ENCODE measurements at places on chromosomes 1 and 21.

DNA sequence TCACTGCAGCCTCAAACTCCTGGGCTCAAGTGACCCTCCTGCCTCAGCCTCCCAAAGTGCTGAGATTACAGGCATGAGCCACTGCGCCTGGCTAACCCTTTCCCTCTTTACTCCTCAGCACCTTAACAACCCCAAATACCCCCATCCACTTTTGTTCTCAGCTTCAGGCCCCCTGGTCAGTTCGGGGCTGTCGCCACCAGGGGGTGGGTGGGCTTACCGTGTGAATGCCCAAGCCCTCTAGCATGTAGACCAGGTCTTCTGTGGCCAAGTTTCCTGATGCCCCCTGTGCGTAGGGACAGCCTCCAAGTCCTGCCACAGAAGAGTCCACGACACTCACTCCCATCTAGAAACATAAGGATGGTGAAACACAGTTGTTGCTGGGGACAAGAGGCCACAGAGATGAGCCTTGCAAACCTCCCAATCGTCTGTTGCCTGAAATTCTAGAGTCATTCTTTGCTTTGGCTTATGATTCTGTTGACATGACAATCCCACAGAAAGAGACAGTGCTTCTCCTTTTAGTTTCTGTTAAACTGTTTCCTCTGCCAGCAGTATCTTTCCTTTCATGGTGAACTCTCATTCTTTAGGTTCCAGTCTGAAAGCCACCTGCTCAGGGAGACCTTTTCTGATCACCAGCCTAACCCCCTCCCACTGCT, 3.8 kb upstream of the GALE start:
- DNase-seq: no peak

GRCh38 chr1:19043579-19044443, 87.3 kb upstream of the IFFO2 start:
- no peak for DNase-seq

DNA sequence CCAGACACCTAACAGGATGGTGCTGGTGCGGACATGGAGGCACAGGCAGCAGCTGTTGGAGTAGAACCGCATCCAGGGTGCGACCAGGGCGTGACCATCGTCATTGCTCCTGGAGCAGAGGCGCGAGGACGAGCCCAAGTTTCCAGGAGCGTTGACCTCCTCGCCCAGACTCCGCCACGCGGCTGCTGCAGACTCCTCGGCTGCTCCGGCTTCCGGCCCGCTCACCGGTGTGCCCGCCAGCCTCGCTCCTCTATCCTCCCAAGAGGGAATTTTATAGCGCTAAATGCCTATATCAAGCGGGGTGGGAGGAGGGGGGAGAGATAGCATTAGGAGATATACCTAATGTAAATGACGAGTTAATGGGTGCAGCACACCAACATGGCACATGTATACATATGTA, 5.3 kb upstream of the S100A12 start:
- DNase-seq: no peak

DNA sequence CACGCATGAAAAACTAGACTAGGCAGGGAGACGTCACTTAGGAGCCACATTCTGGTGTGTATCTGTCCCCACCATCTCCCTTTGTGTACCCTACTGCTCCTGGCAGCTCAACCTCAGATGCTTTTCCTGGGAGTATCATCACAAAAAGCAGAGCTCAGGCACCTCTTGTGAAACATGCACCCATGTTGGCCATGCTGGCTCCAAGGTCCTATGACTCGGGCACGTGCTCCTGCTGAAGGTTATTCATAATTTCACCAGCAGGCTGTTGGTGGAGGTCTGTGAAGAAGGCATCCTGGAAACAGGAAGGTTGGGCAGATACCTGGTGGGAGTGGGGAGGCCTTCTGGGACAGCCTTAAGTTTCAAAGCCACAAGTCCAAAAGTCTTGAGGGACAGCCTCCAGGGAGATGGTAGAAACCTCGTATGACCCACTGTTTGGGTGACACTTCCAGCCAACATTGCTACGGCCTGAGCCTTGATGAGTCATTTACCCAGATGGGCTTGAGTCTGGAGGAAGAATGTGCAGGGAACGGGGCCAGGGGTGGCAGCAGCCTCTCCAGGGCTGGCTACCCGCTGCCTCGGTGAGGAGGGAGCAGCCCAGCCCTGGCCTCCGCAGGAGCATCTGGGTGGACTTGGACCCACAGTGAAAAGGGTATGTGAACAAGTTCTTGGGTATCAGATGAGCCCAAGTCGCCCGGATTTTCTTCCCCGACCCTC, 75.8 kb downstream of the PGBD5 start:
- no peak for DNase-seq

DNA sequence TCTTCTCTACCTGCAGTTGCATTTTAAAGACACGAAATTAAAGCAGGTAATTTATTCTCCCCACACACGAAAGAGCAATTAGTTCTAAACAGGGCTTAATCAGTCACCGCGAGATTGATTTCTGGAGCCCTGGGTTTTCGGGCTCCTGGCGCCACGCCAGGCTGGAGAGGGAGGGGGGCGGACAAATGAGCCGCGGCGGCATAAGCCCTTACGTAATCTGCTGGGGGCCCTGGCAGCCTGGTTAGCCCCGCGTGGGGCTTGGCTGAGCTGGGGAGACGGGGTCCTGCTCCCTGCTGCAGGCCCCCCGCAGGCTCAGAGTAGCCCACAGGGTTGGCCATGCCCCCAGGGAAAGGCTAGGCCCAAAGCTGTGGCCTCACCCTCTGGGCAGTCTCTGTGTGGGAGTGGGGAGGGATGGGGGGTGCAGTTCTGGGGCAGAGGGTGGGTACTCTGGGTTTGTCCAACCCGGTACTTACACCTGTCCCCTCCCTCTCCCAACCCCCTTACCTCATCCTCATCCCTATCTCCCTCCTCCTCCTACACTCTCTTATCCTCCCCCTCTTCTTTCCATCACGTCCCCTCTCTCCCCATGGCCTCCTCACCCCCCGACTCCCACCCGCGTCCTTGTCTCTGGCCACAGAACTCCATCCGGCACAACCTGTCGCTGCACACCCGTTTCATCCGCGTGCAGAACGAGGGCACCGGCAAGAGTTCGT, 19.9 kb downstream of the FOXO6 start:
- no peak for DNase-seq

DNA sequence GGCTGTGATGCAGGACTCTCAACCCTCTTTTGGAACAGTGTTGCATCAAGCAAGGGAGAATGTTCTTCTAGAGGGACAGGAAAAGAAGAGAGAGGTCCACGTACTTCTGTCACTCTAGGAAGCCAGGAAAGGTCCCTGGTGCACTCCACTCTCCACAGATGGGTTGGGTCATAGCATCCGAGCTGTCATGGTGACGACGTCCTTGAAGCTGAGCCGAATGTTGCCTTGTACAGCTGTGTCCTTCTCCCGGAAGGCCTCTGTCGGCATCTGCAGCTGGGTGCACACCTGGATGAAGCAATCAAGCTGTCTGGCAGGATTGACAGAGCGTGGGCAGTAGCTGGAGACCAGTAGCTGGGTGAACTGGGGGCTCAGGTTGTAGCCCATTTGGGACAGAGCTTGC, 12.5 kb downstream of the MDM4 start:
- no peak for DNase-seq

GRCh38 chr1:48000883-48001282, 3.7 kb upstream of the TRABD2B start:
- no peak for DNase-seq

DNA sequence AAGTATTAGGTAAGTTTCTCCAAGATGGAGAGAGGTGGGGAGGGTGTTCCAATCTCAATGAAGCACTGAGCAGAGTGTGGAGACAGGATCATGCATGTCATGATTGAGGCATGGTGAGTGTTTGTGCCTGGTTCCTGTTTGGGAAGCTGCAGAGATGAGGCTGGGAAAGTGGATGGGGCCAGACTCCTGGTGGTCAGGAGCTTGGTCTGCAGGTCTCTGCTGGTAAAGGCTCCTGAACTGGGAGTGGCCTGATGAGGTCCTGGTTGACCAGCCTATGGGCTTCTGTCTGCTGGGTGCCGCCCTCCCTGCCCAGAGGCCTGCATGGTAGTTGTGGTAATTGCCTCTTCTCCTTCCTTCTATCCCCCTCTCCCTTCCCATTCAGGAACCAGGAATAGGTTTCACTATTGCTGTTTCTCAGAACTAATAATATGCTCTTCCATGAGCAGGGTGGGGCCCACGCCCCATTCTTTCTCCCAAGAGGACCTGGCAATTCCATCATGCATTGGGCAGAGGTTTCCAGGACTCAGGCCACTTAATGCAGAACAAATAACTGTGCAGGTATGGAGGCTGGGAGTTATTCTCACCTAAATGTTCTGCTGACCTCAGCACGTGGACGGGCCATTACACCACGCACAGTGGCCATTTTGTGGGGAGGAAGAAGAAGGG, 24.5 kb downstream of the PROK1 start:
- no peak for DNase-seq

DNA sequence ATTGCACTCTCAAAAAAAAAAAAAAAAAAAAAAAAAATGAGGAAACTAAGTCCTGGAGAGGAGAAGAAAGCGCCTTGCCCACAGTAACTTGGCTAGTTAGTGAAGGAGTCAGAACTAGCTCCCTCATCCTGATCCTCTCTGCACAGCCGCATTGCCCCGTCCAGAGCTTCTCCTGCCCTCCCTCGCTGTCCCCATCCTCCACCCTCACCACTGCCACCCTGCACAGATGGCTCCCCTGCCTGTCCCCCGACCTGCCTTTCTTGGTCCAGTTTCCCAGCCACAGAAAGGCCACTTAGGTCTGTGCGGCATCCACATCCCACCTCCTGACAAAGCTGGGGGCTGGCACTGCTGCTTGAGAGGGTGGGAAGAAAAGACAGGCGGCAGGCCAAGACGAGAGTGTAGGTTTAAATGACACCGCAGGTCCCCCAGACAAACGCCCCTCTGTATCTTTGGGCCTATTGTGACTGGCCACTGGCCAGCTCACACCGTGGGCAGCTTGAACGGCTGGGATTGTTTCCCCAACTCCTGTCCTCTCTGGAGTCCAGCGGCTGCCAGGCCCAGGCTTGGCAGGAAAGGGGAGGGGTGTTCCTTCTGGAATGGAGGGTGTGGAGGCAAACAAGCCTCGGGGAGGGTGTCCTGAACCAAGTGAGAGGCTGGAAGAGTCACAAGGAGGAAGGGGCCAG, 20.2 kb downstream of the NCMAP start:
- no peak for DNase-seq

DNA sequence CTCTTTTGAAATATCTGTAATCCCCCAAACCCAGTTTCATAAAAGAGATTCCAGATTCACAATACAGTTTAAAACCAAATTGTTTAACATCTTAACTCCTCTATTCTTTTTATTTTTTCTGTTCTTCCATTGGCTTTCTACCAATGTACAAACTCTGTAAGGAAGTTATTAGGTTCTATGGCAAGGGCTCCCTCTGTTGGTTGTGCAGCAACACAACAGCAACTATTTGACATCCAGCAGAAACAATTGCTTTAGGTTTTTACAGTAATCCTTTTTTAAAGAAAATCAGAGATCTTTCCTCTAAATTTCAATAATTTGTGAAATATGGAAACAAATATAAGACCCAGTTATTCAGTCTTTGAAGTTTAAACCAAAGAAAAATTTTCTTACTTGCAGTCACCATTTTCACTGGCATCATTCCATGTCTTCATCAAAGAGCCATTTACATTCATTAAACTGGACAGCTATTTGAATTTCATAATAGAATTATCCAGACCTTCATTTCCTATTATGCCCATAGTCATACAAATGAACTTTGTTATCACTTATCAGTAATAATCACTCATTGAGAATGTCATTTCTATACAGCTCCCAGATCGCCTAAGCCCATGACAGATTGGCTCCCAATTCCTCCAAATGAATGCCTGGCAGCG, 46.5 kb upstream of the RNF11 start:
- DNase-seq: peak; percentile 71

DNA sequence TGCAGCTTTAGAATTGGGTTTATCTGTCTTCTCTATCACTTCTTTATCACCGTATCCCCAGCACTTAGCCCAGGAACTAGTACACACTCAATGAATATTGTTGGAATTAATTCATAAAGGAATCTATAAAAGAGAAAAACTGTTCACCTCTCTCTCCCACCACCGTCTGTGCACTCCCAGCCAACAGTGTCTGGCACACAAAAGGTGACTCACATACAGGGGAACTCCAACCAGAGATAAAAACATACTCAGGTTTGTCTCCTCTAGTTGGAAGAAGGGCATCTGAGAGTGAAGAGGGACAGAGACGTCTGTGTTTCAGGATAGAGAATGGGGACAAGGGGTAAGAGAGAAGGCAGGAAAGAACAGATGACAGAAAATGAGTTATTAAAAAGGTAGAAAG, 10.0 kb downstream of the ITLN1 start:
- DNase-seq: no peak

GRCh38 chr1:112628516-112628915, 8.9 kb downstream of the CAPZA1 start:
- DNase-seq: no peak

DNA sequence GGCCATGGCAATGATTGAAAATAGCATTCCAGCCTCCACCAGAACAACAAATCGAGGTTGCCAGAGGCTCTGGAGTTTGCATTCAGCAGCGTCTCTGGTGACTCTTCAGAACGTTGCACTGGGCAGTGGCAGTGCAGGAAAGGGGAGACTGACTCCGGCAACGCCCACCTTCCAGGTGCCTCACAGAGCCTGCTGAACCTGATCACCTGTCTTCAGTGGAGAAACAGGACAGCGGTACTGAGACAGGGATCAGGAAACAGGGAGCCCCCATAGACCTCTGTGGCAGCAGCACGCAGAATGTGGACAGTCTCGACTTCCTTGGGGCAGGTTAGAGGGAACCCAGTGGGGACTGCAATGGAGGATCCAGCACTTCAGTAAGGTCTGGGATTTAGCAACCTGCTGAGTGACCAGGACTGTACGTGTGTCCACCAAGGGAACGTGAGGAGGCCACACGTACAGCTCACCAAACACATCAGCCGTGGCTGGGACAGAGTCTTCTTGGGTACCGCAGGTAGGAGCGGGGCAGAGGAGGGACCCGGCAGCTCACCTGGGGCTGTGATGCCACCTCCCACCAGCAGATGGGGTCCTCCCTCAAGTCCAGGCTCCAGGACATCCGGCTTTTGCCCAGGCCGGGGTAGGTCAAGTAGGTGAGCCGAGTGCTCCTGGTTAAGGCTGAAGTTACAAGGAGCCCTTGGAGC, 128.6 kb downstream of the PRDM2 start:
- no peak for DNase-seq

DNA sequence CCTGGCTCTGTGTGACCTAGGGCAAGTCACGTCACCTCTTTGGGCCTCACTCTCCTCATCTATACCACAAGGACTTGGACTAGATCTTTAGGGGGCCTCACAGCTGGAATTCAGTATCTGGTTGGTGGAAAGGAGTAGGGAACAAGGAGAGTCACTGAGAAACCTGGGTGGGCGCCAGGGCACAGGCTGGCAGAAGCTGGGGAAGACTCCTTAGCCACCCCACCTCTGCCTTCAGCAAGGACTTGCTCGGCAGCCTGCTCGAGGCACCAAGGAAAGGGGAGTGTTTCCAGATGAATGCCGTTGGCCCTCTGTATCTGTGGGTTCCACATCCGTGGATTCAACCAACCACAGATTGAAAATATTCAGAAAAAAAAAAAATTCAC, 1.2 kb upstream of the OPTC start:
- DNase-seq: no peak

GRCh38 chr1:6385488-6386191, 7.9 kb downstream of the ACOT7 start:
- DNase-seq: peak; percentile 77

Measured in mesenchymal stem cell (in vitro differentiated cells and primary cell).